CD4-positive, CD25-positive, alpha-beta regulatory T cell (primary cell): ENCODE measurements at places on chromosomes 5 and 9. TPM values are rescaled to one million over a fixed set of nuclear protein-coding genes. Genes with fewer than 3 reads are reported as not detected.
A peak's percentile ranks its signal among the peaks of the same experiment; 100 is the strongest.

- H3K27me3 ChIP-seq = no peaks in the 10 kb centered on the region
- no peak for DNase-seq
- H3K4me1 ChIP-seq = no peaks in the 10 kb centered on the region
- peaks cover 12% of the 10 kb centered on the region for H3K36me3 ChIP-seq
Measured at GRCh38 chr5:98794414-98795080, 21.1 kb downstream of the RGMB start.

- H3K27me3 ChIP-seq = no peaks in the 10 kb centered on the region
- H3K4me3 ChIP-seq = peak overlapping the region; percentile 27
- H3K4me1 ChIP-seq = peaks cover 33% of the 10 kb centered on the region
- DNase-seq = no peak
- peaks cover 33% of the 10 kb centered on the region for H3K36me3 ChIP-seq
Measured at GRCh38 chr5:39023121-39023520, 51.1 kb downstream of the RICTOR start.

- H3K36me3 ChIP-seq = no peaks in the 10 kb centered on the region
- H3K4me3 ChIP-seq = no peak overlapping the region
- no peak for DNase-seq
- no peaks in the 10 kb centered on the region for H3K27me3 ChIP-seq
- no peak overlapping the region for H3K27ac ChIP-seq
Measured at GRCh38 chr5:34688015-34688810, 32.1 kb downstream of the RAI14 start.

C9 gene
- not detected for total RNA-seq
